HT1080 (cell line): ENCODE measurements at places on chromosomes 4 and X. TPM values are rescaled to one million over a fixed set of nuclear protein-coding genes. Genes with fewer than 3 reads are reported as not detected.

GRCh38 chrX:66602381-66602938 is 36.4 kb downstream of the EDA2R start:
- DNase-seq = peak; percentile 4

- no peak for DNase-seq
These were observed 691.8 kb downstream of the ADGRL3 start for GRCh38 chr4:61891953-61892352.

DNA sequence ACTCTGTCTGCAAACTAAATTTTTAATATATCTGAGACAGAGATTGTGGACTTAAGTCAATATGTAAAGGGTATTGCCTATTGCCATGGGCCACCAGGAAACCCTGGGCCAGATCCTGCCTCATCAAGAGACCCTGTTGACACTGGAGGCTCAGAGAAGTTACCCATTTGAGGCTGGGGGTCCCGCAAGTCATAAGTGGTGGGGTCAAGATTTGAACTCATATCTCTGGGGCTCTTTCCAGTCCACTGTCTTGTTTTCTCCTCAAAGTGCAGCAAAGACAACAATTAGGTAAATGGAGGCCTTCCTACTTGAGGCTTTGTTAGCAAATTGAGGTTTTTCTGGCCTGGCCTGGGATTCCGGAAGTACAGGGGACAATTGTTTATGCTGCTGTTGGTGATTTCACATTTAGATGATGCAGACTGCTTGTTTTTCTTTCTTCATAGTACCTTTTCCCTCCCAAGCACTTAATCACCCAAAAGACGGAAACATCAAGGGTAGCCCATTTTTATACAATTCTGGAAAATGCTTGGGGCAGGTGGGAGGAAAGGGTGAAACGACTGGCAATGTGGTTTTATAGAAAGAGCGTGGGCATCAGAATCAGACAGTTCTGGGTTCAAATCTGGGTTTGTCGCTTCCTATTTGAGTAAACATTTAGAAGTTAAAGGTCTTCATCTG is 160.0 kb downstream of the SMIM20 start:
- no peak for DNase-seq

DNA sequence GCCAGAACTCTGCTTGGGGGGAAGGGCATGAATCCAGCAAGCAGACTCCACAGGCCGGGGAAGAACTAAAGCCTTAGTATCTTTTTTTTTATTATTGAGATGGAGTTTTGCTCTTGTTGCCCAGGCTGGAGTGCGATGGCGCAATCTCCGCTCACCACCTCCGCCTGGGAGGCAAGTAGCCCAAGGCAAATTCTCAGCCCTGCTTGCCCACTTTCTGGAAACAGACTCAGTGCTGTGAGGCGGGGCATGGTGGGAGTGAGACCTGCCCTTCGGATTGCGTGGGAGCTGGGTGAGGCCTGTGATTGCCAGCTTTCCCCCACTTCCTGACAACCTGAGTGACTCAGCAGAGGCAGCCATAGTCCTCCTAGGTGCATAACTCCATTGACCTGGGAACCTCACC is 348.8 kb downstream of the GASK1B start:
- DNase-seq = peak; percentile 11

DNA sequence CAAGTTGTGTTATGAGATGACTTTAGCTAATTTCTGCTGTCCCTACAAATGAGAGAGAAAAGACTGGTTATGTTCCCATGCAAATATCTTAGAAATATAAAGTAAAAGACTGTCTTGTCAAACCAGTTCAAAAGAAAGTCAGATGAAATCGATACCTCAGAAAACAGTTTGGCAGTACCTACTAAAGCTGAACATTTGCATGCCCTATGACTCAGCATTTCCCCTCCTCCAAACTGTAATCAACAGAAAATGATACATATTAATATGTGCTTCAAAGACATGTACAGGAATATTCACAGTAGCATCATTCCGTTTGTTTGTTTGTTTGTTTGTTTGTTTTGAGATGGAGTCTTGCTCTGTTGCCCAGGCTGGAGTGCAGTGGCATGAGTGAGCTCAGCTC is 90.3 kb downstream of the ARX start:
- no peak for DNase-seq

DNA sequence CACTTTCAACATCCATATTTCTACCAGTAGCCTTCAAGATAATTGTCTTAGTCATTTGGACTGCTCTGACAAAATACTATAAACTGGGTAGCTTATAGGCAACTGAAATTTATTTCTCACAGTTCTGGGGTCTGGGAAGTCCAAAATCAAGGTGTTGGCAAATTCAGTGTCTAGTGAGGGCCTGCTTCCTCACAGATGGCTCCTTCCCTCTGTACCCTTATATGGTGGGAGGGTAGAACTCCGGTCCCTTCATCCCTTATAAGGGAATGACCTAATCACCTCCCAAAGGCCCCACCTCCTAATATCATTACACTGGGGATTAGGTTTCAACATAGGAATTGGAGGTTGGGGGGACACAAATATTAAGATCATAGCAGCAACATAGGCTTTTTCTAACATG is 7.4 kb upstream of the TBC1D25 start:
- no peak for DNase-seq

DNA sequence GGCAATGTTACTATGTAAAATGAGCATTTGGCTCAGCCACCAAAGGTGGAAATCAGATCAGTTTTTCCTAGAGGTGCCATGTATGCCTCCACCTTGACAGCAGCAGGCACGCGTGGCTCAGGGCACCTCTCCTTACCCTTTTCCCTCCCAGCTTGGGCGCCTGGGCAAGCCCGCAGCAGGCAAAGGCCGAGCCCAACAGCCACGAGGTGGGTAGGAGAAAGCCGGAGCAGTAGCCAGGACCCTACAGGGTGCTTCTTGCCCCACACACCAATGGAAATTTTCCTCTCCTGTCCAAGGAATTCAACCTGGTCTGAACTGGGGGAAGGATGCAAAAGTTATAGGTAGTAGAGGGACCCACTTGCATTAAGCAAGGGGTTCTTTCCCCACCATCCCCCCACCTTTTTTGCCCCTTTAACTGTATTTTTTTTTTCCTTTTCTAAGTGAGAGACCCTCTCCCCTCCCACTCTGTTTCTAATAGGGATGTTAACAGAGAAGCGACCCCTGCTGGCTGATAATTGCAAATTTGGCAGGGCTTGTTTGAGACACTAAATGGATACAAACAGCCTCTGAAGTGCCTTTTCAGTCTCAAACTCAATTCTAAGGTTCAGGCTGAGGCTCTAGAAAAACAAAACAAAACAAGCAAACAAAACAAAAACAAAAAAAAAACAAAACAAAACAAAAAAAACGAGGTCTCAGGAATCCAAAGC is 895.1 kb downstream of the PCDH18 start:
- DNase-seq = no peak

- DNase-seq = no peak
These were observed 106.4 kb downstream of the AMELX start for GRCh38 chrX:11399489-11400094.

DNA sequence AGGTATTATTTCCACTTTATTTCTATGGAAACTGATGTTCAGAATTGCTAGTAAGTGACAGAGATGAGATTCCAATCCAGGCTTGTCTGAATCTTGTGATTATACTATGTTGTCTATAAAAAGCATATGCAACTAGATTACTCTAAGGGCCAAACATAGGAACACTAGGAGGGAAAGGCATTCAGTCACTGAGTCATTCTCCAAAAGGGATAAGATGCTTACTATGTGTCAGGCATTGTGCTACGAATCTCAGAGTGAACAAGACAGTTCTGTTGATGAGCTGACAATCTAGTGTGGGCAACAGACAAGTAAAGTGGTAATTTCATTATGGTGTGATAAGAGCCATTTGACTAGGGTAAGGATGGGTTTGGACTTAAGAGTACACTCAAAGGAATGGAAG is 77.2 kb downstream of the RASL11B start:
- no peak for DNase-seq

DNA sequence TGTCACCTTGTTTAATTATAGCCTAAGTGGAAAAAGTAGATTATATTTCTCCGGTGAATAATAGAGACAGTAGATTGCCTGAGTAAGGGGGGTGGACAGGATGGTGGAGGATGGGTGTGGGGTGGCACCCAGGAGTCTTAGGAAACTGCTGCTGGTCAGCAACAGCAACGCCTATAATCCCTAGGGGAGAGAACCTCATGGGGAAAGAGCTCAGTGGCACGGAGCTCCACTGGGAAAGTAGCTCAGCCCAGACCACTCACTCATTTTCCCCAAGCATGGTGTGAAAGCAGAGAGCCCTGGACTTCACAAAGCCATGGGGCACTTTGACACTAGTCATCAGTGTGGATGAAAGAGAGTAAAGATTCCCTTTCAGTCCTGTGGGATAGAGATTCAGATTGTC is 31.1 kb downstream of the METTL14 start:
- DNase-seq = no peak

GRCh38 chr4:38189445-38189844 is 229.2 kb downstream of the PTTG2 start:
- peak; percentile 96 for DNase-seq

DNA sequence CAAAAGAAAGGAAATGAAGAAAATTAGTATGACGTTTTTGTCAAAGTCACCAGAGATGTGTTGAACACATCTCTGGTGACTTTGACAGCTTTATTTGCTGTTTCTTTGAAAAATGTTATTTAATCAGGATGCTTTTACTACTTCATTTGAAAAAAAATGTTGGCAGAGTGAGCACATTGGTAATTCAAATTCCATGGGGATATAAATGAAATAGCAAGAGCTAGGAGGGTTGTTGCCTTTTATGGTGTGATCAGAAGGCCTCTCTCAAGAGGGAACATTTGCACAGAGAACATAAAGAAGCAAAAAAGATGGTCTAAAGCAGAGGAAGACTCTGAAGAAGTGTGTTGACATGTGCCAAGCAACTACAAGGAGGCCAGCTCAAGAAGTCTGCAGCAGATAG is 46.6 kb upstream of the CXCL8 start:
- DNase-seq = no peak

- peak; percentile 68 for DNase-seq
These were observed 39.5 kb upstream of the MAP3K15 start for GRCh38 chrX:19554786-19555185.

DNA sequence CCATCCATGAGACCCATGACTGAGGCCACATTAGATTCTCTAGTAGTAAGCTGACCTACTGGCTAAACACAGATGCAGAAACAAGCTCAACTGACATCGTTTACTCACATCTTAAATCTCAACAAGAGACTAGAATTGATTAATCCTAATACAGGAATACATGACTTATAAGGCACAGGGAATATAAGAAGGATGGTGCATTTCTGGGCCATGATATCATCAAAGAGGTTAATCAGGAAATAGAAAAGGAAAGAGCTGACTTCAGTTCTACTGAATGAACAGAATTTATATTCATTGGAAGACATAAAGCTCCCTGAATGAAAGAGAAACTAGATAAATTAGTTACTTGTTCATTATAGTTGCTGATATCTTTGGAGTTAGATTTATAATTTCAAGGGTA is 1406.5 kb downstream of the STIM2 start:
- DNase-seq = no peak

DNA sequence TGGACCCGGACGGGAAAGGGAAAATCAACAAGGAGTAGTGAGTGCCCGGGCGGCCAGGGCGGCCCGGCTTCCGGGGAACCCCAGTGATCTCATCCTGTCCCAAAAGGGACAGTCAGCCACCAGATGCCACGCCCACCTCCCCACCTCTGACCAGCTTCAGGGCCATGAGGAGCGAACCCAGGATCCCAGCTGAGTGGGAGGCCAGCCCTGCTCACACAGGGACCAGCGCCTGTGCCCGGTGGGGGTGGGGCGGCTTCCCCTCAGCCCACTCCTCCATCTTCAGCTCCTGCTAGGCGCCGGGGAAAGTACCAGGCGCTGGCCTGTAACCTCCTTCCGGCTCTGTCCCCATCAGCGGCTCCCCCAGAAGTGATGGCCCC is 6.2 kb downstream of the MYL5 start:
- no peak for DNase-seq

DNA sequence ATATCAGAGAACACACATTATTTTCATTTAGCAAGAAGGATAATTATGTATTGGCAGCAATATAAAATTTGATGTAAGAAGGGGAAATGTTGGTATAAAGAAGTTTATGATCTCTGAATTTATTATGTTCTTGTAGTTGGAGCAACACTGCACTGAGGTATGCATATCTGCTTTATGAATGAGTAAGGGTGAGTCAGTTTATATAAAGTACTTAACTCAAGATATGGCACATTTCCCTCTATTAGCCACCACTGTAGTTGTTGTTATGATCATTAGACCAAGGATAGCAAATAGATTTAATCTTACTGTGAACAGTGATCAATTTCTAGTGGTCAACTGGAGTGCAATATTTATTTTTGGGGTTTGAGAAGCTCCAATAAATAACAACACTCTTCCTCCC is 66.6 kb downstream of the SNX25 start:
- DNase-seq = peak; percentile 14

DNA sequence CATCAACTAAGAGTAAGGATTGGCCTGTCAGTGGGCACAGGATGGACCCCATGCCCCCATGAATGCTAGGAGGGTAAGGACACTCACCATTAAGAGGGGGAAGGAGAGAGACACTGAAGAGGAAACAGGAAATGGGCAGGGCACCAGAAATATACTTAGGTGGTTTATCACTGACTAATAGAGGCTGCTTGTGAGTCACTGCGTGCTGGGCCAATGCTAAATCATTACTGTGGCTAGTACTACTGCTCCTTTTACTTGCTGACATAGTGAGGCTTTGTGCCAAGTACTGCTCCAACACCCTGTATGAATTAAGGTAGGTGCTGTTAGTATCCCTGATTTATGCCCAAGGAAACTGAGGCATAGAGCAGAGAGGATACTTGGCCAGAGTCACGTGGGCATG is 130.4 kb upstream of the FRMPD4 start:
- DNase-seq = peak; percentile 90

Gene S100G
- not detected in 2 replicates for total RNA-seq

Gene ACE2
- not detected in 2 replicates for total RNA-seq

Gene C1QTNF7
- not detected in 2 replicates for total RNA-seq

Gene EGFL6
- not detected in 2 replicates for total RNA-seq

Gene POU3F4
- total RNA-seq = not detected in 2 replicates

Gene MTNR1A
- not detected in 2 replicates for total RNA-seq
